CD4-positive, alpha-beta T cell (primary cell): ENCODE measurements at places on chromosomes 7 and 10. TPM values are rescaled to one million over a fixed set of nuclear protein-coding genes. Genes with fewer than 3 reads are reported as not detected.

The MAT1A gene
- not detected for total RNA-seq

The TSPAN12 gene
- total RNA-seq: not detected

DNA sequence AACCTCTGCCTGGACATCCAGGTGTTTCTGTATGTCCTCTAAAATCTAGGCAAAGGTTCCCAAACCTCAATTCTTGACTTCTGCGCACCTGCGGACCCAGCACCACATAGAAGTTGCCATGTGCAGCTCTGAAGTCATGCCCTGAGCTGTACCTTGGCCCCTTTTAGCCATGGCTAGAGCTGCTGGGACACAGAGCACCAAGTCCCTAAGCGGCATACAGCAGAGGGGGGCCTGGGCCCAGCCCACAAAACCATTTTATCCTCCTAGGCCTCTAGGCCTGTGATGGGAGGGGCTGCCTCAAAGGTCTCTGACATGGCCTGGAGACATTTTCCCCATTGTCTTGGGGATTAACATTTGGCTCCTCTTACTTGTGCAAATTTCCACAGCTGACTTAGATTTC lies 14.6 kb downstream of the TMEM243 start:
- no peak for DNase-seq

- DNase-seq: no peak
Observed at GRCh38 chr10:80165173-80165572, 32.6 kb downstream of the PLAC9 start.
